ENCODE measurements at places on chromosomes 12 and 14. TPM values are rescaled to one million over a fixed set of nuclear protein-coding genes. Genes with fewer than 3 reads are reported as not detected.
A peak's percentile ranks its signal among the peaks of the same experiment; 100 is the strongest.

DNA sequence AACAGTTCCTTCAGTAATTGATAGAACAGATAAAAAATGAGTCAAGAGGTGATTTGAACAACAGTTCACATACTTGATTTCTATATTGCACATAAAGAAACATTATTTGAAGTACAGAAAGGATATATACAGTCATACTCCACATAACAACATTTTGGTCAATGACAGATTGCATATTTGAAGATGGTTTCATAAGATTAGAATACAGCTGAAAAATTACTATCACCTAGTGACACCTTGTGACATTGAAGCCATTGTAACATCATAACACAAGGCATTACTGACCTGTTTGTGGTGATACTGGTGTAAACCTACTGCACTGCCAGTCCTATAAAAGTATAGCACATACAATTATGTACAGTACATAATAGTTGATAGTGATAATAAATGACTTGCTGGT is 43.1 kb upstream of the ABCC9 start:
- no peaks in the 10 kb centered on the region for H3K36me3 ChIP-seq
- no peaks in the 10 kb centered on the region for H3K27me3 ChIP-seq

- H3K27ac ChIP-seq, result no peak overlapping the region
- H3K4me3 ChIP-seq, result no peak overlapping the region
- H3K4me1 ChIP-seq, result no peaks in the 10 kb centered on the region
- no peaks in the 10 kb centered on the region for H3K27me3 ChIP-seq
Observed at GRCh38 chr12:38586789-38587188, 270.2 kb downstream of the ALG10B start.

DNA sequence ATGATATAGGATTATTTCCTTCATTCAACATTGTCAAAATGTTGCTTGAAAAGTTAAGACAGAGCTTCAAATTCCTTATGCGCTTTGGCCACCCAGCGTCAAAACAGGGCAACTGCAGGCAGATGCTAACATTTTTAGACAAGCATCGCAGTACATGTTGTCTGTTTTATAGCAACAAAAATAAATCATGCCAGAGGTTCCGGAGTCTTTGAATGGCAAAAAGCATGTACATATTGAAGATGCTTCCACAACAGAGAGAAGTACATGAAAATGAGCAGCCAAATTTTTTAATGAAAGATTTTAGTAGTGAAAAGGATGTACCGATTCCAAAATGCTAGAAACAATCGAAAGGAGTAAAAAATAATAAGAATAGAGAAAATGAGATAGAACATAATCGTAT is 49.8 kb upstream of the USP15 start:
- DNase-seq, result no peak
- H3K27me3 ChIP-seq, result no peaks in the 10 kb centered on the region
- H3K36me3 ChIP-seq, result no peaks in the 10 kb centered on the region
- H3K4me1 ChIP-seq, result no peaks in the 10 kb centered on the region

- no peaks in the 10 kb centered on the region for H3K36me3 ChIP-seq
- H3K27ac ChIP-seq, result no peak overlapping the region
- no peaks in the 10 kb centered on the region for H3K27me3 ChIP-seq
- DNase-seq, result no peak
- no peak overlapping the region for H3K4me3 ChIP-seq
Observed at GRCh38 chr12:16110596-16110995, 166.9 kb downstream of the SLC15A5 start.

GRCh38 chr14:66992776-66993175 is 196.5 kb upstream of the GARIN2 start:
- H3K4me1 ChIP-seq, result no peaks in the 10 kb centered on the region
- H3K4me3 ChIP-seq, result no peak overlapping the region

DNA sequence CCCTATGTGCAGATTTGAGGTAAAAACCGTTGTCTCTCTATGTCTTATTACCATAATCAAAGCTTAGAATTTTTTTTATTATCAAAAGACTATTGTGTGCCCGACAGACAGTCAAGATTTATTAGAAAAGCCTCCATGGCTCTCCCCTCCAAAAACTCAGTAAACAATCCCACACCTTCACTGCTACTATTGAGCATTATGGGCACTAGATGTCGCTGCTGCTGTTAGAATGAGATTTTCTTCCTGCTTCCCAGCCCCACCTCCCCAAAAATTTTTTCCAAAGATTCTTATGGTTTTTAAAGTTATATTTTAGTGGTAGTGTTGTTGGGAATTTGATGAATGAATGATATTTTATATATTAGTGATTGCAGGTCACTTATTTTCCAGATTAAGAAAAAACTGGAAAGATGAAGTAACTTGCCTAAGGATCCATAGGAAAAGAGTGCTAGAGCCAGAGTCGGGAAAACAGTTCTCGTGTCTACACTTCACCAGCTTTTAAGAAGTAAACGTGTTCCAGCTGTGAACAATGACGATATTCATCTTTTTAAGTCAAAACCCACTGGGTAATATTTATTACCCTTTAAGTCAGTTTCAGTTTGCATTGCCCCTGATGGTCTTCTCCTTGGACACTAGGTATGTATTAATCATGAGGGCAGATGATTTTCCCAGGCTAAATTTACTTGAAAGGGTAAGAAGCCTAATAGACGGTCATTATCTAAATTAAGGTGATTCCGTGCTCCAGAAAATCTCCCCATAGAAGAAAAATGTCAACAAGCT is 12.2 kb upstream of the FOXG1 start:
- H3K27ac ChIP-seq, result no peak overlapping the region
- H3K4me3 ChIP-seq, result no peak overlapping the region
- no peaks in the 10 kb centered on the region for H3K4me1 ChIP-seq
- peaks cover 31% of the 10 kb centered on the region for H3K27me3 ChIP-seq

- no peaks in the 10 kb centered on the region for H3K27me3 ChIP-seq
- H3K27ac ChIP-seq, result no peak overlapping the region
- DNase-seq, result no peak
- H3K4me1 ChIP-seq, result no peaks in the 10 kb centered on the region
- H3K36me3 ChIP-seq, result no peaks in the 10 kb centered on the region
Observed at GRCh38 chr12:39852346-39852745, 232.7 kb upstream of the ABCD2 start.

DNA sequence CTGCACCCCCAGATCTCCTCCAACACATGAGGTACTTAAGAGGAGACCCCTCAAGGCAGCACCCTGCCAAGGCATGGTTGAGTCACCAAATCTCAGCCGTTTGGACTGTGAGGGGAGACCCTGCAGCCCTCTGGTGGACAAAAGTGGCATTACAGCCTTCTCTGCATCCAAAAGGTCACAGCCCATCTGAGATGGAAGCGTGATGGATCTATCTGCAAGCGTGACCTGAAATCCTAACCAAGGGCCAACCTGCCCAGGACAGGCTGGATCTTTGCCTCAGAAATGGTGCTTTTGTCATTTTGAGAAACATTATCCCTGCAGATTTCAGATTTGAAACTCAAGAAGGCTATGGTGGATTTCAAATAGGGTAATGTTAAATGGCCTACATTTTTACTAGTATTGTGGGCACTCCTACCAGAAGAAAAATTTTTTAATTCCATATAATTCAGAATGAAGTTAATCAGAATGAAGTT is 23.7 kb upstream of the DHRS4 start:
- H3K4me3 ChIP-seq, result no peak overlapping the region
- H3K27me3 ChIP-seq, result no peaks in the 10 kb centered on the region
- H3K4me1 ChIP-seq, result no peaks in the 10 kb centered on the region
- H3K36me3 ChIP-seq, result no peaks in the 10 kb centered on the region
- DNase-seq, result peak; percentile 88

DNA sequence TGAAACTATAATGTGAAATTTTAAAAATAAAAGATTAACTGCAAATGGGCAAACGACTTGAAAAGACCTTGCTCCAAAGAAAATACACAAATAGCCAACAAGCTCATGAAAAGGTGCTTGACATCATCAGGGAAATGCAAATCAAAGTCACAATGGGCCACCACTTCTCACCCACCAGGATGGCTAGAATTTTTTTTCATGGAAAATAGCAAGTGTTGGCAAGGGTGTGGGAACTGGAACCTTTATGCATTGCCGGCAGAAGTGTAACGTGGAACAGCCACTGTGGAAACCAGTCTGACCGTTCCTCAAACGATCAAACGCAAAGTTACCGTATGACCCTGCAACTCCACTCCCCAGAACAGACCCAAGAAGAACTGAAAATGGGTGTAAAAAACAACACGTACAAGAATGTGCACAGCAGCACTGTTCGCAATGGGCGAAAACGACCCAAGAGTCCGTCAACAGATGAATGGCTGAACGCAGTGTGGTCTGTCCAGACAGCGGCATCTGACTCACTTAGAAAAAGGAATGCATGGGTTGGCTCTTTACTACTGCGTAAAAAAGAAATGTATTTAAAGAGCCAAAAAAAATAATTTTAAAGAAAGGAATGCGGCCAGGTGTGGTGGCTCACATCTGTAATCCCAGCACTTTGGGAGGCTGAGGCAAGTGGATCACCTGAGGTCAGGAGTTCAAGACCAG is 40.2 kb downstream of the SCARB1 start:
- no peak overlapping the region for H3K4me3 ChIP-seq
- H3K27ac ChIP-seq, result no peak overlapping the region
- H3K4me1 ChIP-seq, result peaks cover 1% of the 10 kb centered on the region
- no peaks in the 10 kb centered on the region for H3K36me3 ChIP-seq
- no peak for DNase-seq

DNA sequence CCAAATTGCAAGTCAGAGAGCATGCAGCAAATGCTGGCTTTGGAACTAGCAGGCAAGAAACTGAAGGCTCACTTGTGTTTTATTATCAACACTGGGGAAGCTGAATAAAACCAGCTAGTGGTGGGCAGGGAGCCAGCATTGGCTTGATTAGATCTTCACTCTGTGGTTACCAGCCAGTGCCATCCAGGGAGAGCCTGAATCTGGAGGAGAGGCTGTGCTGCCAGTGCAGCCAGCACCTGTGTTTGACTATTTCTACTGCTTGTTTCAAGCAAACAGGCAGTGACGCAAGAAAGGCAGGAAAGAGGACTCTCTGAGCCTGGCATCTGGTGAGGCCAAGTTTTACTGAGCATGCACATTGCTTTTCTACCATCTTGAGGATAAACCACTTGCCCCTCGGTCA is 247.0 kb downstream of the PHLDA1 start:
- no peaks in the 10 kb centered on the region for H3K27me3 ChIP-seq
- H3K27ac ChIP-seq, result no peak overlapping the region
- H3K4me3 ChIP-seq, result no peak overlapping the region
- peak; percentile 32 for DNase-seq
- H3K4me1 ChIP-seq, result no peaks in the 10 kb centered on the region
- H3K36me3 ChIP-seq, result no peaks in the 10 kb centered on the region

DNA sequence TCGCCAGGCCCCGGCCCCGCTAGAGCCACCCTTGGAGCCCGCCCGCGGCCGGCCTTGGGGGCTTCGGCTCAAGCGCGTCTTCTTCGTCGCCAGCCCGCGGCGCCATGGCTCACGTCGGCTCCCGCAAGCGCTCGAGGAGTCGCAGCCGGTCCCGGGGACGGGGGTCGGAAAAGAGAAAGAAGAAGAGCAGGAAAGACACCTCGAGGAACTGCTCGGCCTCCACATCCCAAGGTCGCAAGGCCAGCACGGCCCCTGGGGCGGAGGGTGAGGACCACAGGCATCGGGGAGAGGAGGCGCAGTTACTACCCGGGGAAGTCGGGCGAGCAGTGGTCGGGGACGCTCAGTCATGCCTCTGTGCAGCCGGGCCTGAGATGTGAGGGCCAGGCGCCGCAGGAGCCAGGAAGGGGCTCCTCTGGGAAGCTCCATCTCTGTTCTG is 573 bp downstream of the ARL6IP4 start:
- no peak for DNase-seq
- no peaks in the 10 kb centered on the region for H3K36me3 ChIP-seq
- peaks cover 30% of the 10 kb centered on the region for H3K4me1 ChIP-seq
- H3K4me3 ChIP-seq, result peak overlapping the region; percentile 99
- peak overlapping the region; percentile 88 for H3K27ac ChIP-seq

- DNase-seq, result no peak
- H3K27ac ChIP-seq, result no peak overlapping the region
- no peaks in the 10 kb centered on the region for H3K36me3 ChIP-seq
- no peaks in the 10 kb centered on the region for H3K27me3 ChIP-seq
Observed at GRCh38 chr14:104477666-104478380, 101.7 kb upstream of the C14orf180 start.

DNA sequence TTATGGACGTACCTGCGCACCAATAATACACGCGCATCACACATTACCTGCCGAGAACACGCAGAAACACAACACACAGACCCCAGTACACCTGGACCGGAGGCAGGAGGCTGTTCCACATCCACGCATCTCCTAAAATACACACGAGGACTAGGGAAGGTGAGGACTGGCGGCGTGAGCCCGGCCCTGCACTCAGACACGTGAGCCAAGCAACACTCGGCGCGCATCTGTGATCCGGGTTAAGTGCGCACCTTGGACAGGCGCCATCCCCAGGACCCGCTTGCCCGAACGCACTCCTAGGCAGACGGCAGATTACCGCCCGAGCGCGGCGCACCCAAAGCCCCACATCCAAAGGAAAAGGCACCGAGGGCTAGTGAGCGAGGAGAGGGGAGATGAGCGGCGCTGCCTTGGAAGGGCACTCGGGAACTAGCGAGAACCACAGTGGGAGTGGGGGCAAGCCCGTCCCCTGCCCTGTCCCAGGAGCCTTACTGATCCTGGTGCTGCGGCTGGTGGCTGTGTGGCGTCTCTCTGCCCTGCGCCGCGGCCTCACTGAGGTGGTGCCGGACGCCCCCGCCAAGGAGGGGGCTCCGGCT is 417 bp downstream of the GLS2 start:
- DNase-seq, result peak; percentile 44
- peaks cover 9% of the 10 kb centered on the region for H3K4me1 ChIP-seq
- peak overlapping the region; percentile 69 for H3K4me3 ChIP-seq
- H3K27me3 ChIP-seq, result peaks cover 5% of the 10 kb centered on the region
- no peaks in the 10 kb centered on the region for H3K36me3 ChIP-seq

DNA sequence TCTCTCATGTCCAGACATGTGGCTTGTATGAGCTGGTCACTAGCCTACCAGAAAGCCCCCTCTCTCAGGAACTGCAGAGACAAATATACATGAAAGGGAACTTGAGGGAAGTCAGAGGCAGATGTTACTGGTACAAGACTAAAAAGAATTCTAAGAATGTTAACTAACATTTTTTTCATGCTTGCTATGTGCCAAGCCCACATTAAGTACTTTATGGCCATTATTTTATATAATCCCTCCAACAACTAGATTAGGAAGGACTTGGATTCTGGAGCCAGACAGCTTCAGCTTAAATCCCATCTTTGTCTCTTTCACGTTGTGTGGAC is 24.6 kb downstream of the TTC9 start:
- H3K36me3 ChIP-seq, result no peaks in the 10 kb centered on the region
- DNase-seq, result no peak
- H3K4me1 ChIP-seq, result no peaks in the 10 kb centered on the region
- no peak overlapping the region for H3K4me3 ChIP-seq
- no peak overlapping the region for H3K27ac ChIP-seq

DNA sequence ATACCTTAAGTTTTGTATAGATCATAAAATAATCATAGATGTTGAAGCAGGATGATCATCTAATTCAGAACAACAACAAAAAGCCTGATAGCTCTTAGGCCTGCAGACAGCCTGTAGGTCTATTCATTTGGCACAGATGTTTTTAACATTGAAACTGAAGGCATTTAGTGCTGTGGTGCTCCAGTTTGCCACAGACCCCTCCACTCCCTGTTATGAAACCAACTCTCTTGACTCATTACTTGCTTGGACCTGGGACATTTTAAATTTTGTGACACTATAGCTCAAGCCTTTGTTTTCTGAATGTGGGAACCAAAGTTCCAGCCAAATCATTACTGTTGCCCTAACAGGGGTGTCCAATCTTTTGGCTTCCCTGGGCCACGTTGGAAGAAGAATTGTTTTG is 9.1 kb downstream of the PRKCH start:
- no peaks in the 10 kb centered on the region for H3K36me3 ChIP-seq
- no peaks in the 10 kb centered on the region for H3K4me1 ChIP-seq
- no peak overlapping the region for H3K4me3 ChIP-seq

GRCh38 chr12:53101931-53102781 is 1.1 kb upstream of the SOAT2 start:
- no peaks in the 10 kb centered on the region for H3K36me3 ChIP-seq
- peak; percentile 17 for DNase-seq
- H3K4me1 ChIP-seq, result peaks cover 16% of the 10 kb centered on the region

The TOMM20L gene
- not detected for total RNA-seq

All from colonic mucosa (tissue), 4 donors.